ENCODE measurements at places on chromosomes 3 and 15.

DNA sequence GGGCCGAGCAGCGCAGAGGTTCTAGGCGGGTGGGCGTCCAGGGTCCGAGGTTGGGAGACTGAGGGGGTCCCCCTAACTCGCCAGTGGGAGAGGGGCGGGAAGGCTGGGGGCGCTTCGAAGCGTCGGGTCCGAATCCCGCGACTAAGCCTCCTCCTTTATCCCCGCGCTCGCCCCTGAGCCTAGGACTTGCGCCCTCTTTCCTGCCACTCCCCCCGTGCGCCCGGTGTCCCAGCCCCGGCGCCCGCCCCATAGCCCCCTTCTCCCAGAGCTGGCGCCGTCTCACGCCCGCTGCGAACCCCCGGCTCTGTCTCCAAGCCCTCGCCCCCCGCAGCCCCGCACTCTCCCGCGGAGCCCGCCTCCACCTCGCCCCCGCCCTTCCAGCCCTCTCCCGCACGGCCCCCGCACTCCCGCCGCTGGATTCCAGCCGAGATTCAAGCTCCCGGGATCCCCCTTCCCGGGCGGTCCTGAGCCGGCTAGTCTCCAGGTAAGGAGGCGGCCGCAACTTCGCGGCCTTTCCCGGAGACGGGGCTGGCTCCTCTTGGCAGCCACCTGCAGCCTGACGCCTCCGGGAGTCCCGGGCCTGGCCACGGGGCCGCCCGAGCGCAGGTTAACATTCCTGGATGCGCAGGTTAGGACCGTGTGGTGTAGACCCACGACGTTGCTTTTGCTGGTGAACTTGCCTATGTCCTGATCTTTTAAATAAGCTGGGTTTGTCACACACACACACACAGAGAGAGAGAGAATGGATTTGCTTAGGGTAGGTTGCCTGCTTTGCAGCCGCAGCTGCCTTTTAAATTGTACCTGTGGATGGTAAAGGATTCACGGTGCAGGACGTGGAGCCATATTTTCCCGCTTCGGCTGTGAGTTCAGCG is 563 bp downstream of the PXYLP1 start:
- DNase-seq: peak; percentile 17

DNA sequence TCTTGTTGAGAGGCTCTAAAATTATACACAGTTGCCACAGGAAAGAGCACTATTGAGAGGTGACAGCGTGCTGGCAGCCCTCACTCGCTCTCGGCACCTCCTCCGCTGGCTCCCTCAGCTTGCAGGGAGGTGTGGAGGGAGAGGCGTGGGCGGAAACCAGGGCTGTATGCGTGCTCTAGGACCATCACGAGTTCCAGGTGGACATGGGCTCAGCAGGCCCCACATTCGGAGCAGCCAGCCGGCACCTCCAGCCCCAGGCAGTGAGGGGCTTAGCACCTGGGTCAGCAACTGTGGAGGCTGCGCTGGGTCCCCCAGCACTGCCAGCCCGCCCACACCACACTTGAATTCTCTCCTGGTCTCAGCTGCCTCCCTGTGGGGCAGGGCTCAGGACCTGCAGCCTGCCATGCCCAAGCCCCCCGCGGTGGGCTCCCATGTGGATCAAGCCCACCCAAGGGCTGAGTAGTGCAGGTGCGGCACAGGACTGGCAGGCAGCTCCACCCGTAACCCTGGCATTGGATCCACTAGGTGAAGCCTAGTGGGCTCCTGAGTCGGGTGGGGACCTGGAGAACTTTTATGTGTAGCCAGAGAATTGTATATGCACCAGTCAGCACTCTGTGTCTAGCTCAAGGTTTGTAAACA is 460.6 kb upstream of the ALCAM start:
- no peak for DNase-seq

DNA sequence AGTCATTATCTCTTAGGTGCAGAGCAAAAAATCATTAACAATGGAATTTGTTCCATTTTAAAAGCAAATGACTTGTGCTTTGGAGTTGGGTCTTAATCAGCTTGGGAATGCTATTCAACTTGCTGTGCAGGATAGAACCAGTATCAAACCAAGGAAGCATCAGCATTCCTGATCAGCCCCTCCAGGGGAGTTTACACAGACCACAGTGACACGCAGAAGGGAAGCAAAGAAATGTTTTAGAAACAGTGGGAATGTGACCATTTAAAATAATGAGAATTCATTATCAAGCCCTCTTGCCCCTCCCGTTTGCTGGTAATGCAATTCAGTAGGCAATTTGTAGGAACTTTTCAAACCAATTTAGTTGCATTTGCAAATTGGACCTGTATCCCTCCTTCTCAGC is 155.1 kb downstream of the LRTM1 start:
- DNase-seq: no peak

GRCh38 chr3:15367059-15367458 is 34.7 kb upstream of the SH3BP5 start:
- DNase-seq: no peak

DNA sequence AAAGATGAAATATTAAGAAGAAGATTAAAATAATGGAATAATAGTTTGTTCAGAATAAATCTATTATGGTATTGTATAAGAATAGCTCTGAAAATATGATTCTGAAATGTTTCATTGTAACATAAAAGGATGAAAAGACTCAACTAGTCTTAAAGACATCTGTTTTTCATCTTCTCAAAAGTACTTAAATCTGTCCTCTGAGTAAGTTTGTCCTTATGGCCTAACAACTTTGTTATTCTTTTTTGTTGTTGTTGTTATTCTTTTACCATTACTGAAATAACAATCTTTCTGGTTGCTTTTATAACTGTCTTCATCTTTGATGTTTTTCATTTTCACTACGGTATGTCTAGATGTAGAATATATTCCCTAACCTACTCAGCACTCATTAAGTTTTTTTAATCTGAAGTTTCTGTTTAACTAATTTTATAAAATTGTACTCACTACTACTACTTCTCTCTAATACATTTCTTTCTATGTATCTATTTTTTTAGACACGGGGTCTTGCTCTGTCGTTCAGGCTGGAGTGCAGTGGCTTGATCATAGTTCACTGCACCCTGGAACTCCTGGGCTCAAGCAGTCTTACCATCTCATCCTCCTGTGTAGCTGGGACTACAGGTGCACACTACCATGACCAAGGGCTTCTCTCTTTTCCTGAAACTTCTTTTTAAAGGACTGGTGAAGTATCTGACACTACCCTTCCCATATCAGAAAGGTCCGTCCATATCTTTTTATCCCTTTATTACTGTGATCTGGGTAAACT is 240.7 kb downstream of the PCCB start:
- no peak for DNase-seq

Data from DMS79 (cell line).